ENCODE measurements at places on chromosomes 11 and 22. TPM values are rescaled to one million over a fixed set of nuclear protein-coding genes. Genes with fewer than 3 reads are reported as not detected.

The SLC37A4 gene
- total RNA-seq, result 15.5 TPM

GRCh38 chr22:45670981-45671782 lies 452 bp upstream of the ATXN10 start:
- peak; percentile 37 for DNase-seq

- no peak for DNase-seq
Observed at GRCh38 chr11:83088965-83089364, 17.3 kb upstream of the RAB30 start.

DNA sequence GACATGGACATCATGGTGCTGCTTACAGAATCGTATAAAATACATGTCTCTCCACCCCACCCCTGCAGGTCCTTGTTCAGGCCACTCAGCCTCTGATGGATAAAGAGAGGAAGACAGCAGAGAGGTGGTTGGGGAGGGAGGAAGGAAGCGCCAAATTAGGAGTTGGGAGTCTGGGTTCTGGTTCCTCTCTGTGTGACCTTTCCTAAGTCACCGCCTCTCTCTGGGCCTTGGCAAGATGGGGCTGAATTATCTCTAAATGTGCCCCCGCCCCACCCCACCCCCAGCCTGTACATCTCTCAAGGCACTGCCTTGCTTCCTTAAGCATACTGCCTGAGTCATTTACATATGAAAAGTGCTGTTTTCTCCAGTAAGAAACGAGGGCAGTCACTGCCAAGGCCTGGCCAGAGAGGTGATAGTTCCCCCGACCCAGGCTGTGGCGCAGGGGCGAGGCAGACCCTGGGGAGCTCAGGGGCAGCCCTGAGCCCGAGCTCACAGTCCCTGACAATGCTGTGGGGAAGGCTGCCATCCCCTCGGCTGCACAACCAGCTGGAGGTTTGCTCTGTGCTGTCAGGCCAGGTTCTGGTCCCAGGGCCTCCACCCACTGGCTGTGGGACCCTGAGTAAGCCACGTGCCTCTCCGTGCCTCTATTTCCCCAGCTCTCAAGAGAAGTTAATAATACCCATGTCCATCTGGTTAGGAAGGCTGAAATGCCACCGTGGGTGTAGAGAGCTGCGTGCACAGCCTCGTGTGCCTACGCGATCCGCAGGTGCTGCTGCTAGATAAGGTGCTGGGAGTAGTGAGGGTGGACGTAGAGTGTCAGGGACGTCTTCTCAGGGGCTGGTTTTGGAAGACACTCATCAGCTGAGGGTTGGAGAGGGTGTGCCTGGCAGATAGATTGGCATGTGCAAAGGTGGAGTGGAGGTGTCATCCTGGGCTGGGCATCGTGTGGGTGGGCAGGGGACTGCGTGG lies 55.3 kb downstream of the CACNA1I start:
- DNase-seq, result no peak

DNA sequence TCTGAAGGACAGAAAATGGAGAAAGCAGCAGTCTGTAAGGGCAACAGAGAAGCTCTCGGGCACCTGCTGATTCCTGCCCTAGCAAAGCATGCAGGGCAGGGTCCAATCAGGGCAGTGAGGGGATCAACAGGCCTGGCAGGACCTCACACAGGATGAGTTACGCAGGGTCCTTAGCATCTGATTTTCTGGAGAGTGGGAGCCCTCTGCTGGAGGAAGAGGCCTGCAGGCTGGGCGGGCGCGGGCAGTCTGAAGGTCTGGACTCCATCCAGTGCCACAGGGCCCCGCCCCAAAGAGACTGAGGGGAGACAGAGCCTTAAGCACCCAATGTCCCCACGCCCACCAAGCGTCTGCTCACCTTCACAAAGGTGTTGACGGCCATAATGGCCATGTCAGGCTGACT lies 28.9 kb downstream of the AP1B1 start:
- peak; percentile 86 for DNase-seq

- DNase-seq, result no peak
Observed at GRCh38 chr11:100640646-100641045, 46.4 kb upstream of the ARHGAP42 start.

- peak; percentile 66 for DNase-seq
Observed at GRCh38 chr11:67027943-67028542, 5.1 kb downstream of the SYT12 start.

- DNase-seq, result no peak
Observed at GRCh38 chr11:86978756-86979608, 23.8 kb upstream of the FZD4 start.

DNA sequence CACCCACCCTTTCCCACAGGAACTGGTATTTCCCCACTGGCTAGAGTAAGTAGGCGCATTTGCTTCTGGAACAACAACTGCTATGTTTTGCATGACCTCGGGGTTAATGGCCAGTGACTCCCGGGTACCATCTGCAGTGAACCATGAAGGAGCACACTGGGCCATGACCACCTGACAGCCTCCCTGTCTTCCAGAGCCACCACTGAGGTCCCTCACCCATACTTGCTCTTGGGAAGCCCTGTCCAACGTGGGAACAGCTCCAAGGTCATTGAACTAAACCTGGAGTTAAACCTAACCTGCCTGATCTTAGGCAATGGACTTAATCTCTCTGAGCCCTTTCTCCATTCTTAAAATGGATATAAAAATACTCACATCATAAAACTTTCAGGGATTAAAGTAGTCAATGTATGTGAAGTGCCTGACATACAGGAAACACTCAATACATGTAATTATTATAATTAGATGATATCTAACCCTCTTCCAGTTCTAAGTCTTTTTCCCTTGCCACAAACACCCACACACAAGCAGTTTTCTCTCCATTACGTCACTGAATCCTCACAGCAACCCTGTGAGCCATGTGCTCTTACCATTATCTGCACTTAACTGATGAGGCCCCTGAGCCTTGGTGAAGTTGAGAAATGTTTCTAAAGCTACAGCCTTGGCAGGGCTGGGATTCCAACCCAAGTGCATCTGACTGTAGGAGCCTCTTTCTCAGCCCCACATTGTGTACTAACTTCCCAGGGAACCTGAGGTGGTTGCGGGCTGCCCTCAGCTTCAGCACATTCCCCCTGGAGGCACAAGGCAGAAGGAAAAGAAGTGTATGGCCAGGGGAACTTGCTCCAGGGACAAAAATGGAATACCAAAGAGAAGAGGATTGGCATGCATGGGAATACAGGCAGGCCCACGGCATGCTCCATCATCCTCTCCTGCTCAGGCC lies 74.5 kb upstream of the NCAM1 start:
- DNase-seq, result no peak

Measured in G401 (cell line).